CD4-positive, CD25-positive, alpha-beta regulatory T cell (primary cell): ENCODE measurements at places on chromosomes 1 and 21. TPM values are rescaled to one million over a fixed set of nuclear protein-coding genes. Genes with fewer than 3 reads are reported as not detected.

CHI3L1 gene
- not detected for total RNA-seq

RORC gene
- total RNA-seq, result 6.2 TPM

DRAXIN gene
- not detected for total RNA-seq

- peaks cover 9% of the 10 kb centered on the region for H3K27me3 ChIP-seq
- H3K27ac ChIP-seq, result no peak overlapping the region
- H3K36me3 ChIP-seq, result no peaks in the 10 kb centered on the region
- no peak overlapping the region for H3K4me3 ChIP-seq
- peaks cover 11% of the 10 kb centered on the region for H3K4me1 ChIP-seq
Observed at GRCh38 chr1:167095368-167095767, 1.5 kb downstream of the STYXL2 start.

RHCE gene
- total RNA-seq, result not detected

DNA sequence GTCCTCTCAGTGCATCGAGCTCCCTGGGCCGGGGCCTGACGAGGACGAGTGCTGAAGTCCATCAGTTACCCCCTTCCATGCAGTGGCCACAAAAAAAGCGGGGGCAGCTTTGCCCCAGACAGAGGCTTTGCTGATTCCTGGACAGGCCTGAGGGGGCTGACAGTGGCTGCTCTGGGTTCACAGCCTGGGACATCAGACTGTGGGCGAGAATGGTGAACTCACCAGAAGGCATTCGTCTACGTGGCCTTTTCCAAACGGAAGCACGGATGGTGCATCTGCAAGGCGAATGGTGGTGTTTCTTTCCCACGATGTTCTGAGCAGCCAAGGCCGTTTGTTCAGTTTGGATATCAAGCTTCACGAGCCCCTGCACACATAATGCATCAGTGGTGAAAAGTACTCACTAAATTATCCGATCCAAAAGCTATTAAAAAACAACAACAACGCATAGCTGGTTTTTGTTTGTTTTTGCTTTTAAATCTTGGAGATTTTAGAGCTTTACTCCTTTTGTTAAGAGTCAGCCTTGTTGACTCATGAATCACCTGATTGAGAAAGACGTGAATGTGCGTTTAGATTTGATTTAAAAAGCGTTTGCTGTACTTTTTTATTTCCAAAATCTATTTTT is 6.3 kb upstream of the ZBTB21 start:
- no peak for DNase-seq
- no peaks in the 10 kb centered on the region for H3K27me3 ChIP-seq
- H3K27ac ChIP-seq, result no peak overlapping the region
- no peak overlapping the region for H3K4me3 ChIP-seq

DNA sequence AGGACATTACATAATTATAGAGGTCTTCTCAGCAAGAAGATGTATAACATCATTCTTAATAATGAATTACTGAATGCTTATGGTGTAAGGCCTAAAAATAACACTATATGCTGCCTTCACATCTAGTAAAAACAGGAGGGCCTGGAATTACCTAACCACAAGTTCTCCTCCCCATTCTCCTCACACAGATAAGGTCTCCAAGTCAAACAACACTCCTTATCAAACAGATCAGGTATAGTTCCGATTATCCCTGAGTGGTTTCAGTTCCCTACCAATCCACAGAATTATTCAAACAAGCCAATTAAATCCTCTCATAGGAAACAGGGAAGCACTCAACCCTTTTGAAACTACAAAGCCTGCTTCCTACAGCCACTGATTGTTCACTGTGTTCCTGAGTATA is 4.0 kb upstream of the AGBL4 start:
- no peak for DNase-seq
- H3K4me3 ChIP-seq, result no peak overlapping the region
- H3K27me3 ChIP-seq, result peaks cover 2% of the 10 kb centered on the region
- H3K27ac ChIP-seq, result no peak overlapping the region

DNA sequence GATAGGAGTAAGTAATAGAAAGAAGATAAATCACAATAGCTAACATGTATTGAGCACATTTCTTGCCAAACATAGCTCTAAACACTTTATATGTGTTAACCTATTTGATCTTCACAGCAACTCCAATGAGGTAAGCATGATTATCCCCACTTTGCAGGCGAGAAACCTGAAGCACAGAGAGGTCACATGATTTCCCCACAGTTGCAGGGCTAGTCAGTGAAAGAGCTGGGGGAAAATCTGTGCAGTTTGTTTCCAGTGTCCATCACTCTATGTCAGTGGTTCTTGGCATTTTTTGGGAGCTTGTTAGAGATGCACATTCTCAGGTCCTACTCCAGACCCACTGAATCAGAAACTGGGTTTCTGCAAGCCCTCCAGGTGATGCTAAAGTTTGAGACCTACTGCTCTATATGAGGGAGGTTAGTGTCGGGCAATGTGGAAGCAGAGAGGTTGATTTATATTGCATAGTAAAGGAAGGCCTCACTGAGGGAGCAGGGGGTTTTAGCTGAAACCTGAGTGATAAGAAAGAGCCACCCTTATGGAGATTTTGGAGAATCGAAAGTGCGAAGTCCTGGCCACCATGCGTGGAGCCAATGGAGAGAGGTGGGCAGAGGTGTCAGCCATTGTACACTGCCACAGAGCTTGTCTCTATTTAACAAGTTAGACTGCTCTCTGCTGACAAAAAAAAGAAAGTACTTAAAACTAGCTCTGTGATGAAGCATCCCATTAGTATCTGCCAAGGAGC is 20.9 kb downstream of the MCOLN3 start:
- DNase-seq, result peak; percentile 33
- H3K27ac ChIP-seq, result no peak overlapping the region
- H3K36me3 ChIP-seq, result no peaks in the 10 kb centered on the region
- no peaks in the 10 kb centered on the region for H3K27me3 ChIP-seq
- H3K4me1 ChIP-seq, result no peaks in the 10 kb centered on the region
- H3K4me3 ChIP-seq, result no peak overlapping the region

EXO1 gene
- 2.3 TPM for total RNA-seq

- no peak overlapping the region for H3K4me3 ChIP-seq
- no peaks in the 10 kb centered on the region for H3K36me3 ChIP-seq
- H3K27ac ChIP-seq, result no peak overlapping the region
- no peak for DNase-seq
Observed at GRCh38 chr21:31606081-31606874, 53.2 kb upstream of the SOD1 start.

LCE3D gene
- not detected for total RNA-seq

RXFP4 gene
- not detected for total RNA-seq

- H3K4me3 ChIP-seq, result no peak overlapping the region
- no peak overlapping the region for H3K27ac ChIP-seq
- DNase-seq, result no peak
- no peaks in the 10 kb centered on the region for H3K36me3 ChIP-seq
- peaks cover 16% of the 10 kb centered on the region for H3K4me1 ChIP-seq
Observed at GRCh38 chr1:27397110-27397509, 4.7 kb downstream of the GPR3 start.

FCER1G gene
- total RNA-seq, result 2.9 TPM

DNA sequence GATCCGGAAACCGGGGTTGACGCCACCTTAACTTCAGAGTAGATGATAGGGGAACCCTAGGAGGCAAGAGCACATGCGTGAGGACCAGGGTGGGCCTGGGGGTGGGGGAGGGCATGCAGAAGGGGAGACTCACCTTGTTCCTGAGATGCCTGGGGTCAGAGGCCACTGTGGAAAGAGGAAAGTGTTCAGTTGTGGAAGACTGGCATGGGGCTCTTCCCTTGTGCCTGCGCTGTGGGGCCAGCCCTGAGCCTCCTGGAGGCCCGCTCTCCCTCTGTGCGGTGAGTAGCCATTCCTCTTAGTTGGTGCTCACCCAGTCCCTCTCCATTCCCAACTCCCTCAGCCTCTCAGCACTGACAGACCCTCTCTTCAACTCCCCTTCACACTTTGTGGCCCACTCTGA is 36.6 kb downstream of the FCRL5 start:
- DNase-seq, result no peak
- H3K36me3 ChIP-seq, result no peaks in the 10 kb centered on the region
- no peak overlapping the region for H3K27ac ChIP-seq
- no peaks in the 10 kb centered on the region for H3K27me3 ChIP-seq
- no peak overlapping the region for H3K4me3 ChIP-seq

- H3K4me1 ChIP-seq, result no peaks in the 10 kb centered on the region
- H3K4me3 ChIP-seq, result peak overlapping the region; percentile 31
- DNase-seq, result no peak
- H3K27ac ChIP-seq, result no peak overlapping the region
- no peaks in the 10 kb centered on the region for H3K27me3 ChIP-seq
Observed at GRCh38 chr1:171805395-171806115, 24.1 kb downstream of the METTL13 start.

- no peak overlapping the region for H3K4me3 ChIP-seq
- no peaks in the 10 kb centered on the region for H3K27me3 ChIP-seq
- H3K36me3 ChIP-seq, result no peaks in the 10 kb centered on the region
- DNase-seq, result no peak
- H3K27ac ChIP-seq, result no peak overlapping the region
Observed at GRCh38 chr1:16020325-16020724, 1.5 kb upstream of the CLCNKA start.

ATP6V1G3 gene
- total RNA-seq, result not detected

INKA2 gene
- total RNA-seq, result not detected

- H3K27me3 ChIP-seq, result no peaks in the 10 kb centered on the region
- no peak for DNase-seq
- peaks cover 11% of the 10 kb centered on the region for H3K36me3 ChIP-seq
- no peak overlapping the region for H3K4me3 ChIP-seq
- H3K4me1 ChIP-seq, result no peaks in the 10 kb centered on the region
Observed at GRCh38 chr1:107698161-107698560, 266.8 kb downstream of the VAV3 start.

GRCh38 chr21:45534636-45535331 is 7.5 kb downstream of the SLC19A1 start:
- no peaks in the 10 kb centered on the region for H3K36me3 ChIP-seq
- H3K27me3 ChIP-seq, result no peaks in the 10 kb centered on the region
- DNase-seq, result no peak
- no peak overlapping the region for H3K27ac ChIP-seq

- H3K4me3 ChIP-seq, result no peak overlapping the region
- H3K36me3 ChIP-seq, result peaks cover 80% of the 10 kb centered on the region
- H3K4me1 ChIP-seq, result no peaks in the 10 kb centered on the region
- H3K27me3 ChIP-seq, result no peaks in the 10 kb centered on the region
Observed at GRCh38 chr1:151237678-151238466, 16.7 kb upstream of the PSMD4 start.

SLC30A2 gene
- total RNA-seq, result not detected

GRCh38 chr1:229882621-229883020 is 184.4 kb upstream of the GALNT2 start:
- H3K4me3 ChIP-seq, result no peak overlapping the region
- no peaks in the 10 kb centered on the region for H3K4me1 ChIP-seq
- DNase-seq, result no peak
- no peaks in the 10 kb centered on the region for H3K36me3 ChIP-seq

PPM1J gene
- not detected for total RNA-seq

DNA sequence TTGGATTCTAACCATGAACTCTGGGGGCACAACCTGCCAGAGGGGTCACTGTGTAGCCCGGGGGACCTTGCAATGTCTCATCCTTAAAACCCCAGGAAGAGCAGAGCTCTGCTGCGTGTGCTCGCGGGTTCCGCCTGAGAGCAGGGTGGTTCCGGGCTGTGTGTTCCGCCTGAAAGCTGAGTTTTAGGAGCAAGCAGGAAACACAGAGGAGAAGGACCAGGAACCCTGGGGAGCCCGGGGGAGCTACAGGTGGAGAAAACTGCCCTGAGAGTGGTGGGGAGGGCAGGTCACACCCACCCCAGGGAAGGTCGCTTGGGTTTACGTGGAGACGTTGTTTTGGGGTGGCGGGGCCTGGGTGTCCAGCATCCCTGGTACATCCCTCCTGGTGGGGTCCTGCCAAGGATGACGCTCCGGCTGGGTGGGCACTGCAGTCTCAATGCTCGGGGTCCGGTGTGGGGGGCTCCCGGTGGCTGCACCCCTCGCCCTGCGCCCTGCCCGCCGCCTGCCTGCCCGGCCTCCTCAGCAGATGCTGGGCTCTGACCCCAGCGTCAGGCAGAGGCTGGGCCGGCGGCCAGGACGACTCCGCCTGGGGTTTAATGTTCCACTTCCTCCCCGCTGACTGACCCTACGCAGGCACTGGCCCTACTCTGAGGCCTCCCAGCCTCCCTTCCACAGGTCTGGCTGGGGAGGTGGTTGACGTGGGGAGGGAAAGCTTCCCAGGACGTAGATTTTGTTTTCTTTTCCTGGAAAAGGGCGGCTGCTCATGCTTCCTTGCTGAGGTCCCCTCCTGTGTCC is 17.3 kb upstream of the C1orf159 start:
- H3K27ac ChIP-seq, result no peak overlapping the region
- H3K4me3 ChIP-seq, result no peak overlapping the region
- no peak for DNase-seq
- H3K4me1 ChIP-seq, result peaks cover 20% of the 10 kb centered on the region

GRCh38 chr1:49190138-49190537 is 413.4 kb upstream of the BEND5 start:
- H3K27me3 ChIP-seq, result no peaks in the 10 kb centered on the region
- no peak for DNase-seq
- no peak overlapping the region for H3K4me3 ChIP-seq
- no peak overlapping the region for H3K27ac ChIP-seq
- H3K36me3 ChIP-seq, result no peaks in the 10 kb centered on the region

NRIP1 gene
- total RNA-seq, result 14.6 TPM

CDK11A gene
- total RNA-seq, result 212 TPM

DNA sequence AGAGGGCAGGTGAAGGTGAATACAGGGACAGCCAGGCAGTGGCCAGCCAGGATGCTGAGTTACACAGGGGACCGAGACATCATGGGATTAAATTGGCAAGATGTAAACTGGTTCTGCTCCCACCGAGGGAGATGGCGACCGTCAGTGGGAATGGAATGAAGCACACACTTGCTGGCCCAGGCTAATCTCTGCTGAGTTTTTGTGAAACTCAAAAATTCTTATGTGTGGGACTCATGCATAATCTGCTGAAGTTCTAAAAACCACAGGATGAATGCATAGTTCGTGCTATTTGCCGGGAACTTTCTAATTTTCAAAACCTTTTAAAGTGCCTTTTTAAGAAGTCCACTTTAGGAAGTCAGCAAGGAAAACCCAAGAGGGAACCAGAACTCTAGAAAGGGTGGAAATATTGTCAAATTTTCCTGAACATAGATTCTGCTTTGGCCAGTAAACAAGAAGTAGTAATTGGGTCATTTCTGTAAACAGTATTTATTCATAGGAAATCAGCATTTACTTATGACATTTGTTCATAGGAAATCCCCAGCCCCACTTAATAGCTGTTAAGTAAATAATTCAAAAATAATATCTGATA is 85.4 kb upstream of the ROR1 start:
- no peak overlapping the region for H3K27ac ChIP-seq
- no peak for DNase-seq
- no peaks in the 10 kb centered on the region for H3K4me1 ChIP-seq

GRCh38 chr1:84283381-84283780 is 18.1 kb upstream of the SAMD13 start:
- no peaks in the 10 kb centered on the region for H3K36me3 ChIP-seq
- H3K27ac ChIP-seq, result no peak overlapping the region
- no peak overlapping the region for H3K4me3 ChIP-seq
- DNase-seq, result no peak
- no peaks in the 10 kb centered on the region for H3K4me1 ChIP-seq
- peaks cover 2% of the 10 kb centered on the region for H3K27me3 ChIP-seq

GRCh38 chr21:34913811-34914210 is 135.3 kb downstream of the RUNX1 start:
- H3K4me3 ChIP-seq, result no peak overlapping the region
- H3K36me3 ChIP-seq, result peaks cover 12% of the 10 kb centered on the region
- peaks cover 15% of the 10 kb centered on the region for H3K4me1 ChIP-seq
- H3K27ac ChIP-seq, result no peak overlapping the region

GRCh38 chr1:242556276-242556675 is 31.8 kb upstream of the PLD5 start:
- no peaks in the 10 kb centered on the region for H3K27me3 ChIP-seq
- no peaks in the 10 kb centered on the region for H3K4me1 ChIP-seq
- no peaks in the 10 kb centered on the region for H3K36me3 ChIP-seq
- H3K4me3 ChIP-seq, result no peak overlapping the region
- no peak for DNase-seq
- no peak overlapping the region for H3K27ac ChIP-seq

GRCh38 chr1:185864889-185865517 is 130.8 kb downstream of the HMCN1 start:
- H3K36me3 ChIP-seq, result no peaks in the 10 kb centered on the region
- H3K4me3 ChIP-seq, result no peak overlapping the region
- H3K27me3 ChIP-seq, result no peaks in the 10 kb centered on the region
